Suprapubic skin (tissue), 4 donors: ENCODE measurements at places on chromosomes 2 and 18.

DNA sequence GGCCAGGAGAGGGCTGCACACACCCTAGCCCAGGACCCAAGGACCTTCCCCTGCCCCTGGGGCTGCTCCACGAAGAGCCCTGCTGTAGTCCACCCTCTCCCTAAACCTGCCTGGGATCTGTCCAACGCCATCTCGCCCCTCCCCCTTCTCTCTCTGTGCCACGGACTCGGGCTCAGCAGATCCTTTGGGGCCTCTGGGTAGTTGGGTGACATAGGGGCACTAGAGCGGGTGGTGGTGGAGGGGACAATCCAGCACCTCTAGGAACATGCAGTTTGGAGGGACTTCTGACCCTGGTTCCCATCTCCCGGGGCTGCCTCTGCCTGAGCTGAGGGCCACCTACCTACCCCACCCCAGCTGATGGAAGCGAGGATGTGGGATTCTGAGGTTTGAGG lies 7.3 kb upstream of the CRYBA2 start:
- DNase-seq, result no peak

- no peak for DNase-seq
These were observed 12.1 kb downstream of the TTL start for GRCh38 chr2:112493858-112494648.

DNA sequence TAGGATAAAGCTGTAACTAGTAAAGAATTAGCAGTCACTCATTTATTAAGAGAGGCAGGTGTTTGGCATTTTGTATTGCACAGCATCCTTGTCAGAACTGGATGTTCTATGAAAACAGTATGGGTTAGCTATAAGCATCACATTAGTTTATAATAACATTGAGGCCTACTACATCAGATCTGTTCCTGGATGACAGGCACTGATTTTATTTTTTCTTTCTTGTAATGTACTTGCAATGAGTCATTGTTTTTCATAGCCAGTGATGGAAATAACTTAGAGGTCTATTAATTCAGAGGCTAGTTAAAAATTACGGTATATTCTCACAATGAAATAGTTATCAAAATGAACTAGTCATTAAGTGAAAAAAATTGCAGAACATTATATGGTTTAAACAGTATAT lies 13.0 kb upstream of the RMDN2 start:
- DNase-seq, result no peak

GRCh38 chr18:69626643-69627242 lies 226.1 kb downstream of the DOK6 start:
- no peak for DNase-seq

DNA sequence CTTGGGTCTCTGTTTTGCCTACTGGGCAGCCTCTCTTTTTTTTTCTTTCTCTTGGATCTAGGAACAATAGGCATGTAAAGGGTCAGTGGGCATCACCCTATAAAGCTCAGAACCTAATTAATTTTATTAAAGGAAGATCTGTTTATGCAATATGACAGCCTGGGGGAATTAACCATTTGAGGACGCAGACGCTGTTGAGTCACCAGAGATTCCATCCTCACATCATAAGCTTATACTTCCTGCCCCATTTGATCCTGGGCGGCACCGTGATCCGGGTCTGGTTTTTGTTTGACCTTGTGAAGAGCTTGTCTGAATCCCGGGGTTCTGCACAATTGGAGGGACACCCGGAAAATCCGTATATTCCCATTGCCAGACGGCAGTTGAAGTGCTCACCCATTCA lies 16.8 kb upstream of the BCL11A start:
- DNase-seq, result no peak
